Cardiac muscle cell (in vitro differentiated cells and primary cell): ENCODE measurements at places on chromosomes 2 and 18.
A peak's percentile ranks its signal among the peaks of the same experiment; 100 is the strongest.

DNA sequence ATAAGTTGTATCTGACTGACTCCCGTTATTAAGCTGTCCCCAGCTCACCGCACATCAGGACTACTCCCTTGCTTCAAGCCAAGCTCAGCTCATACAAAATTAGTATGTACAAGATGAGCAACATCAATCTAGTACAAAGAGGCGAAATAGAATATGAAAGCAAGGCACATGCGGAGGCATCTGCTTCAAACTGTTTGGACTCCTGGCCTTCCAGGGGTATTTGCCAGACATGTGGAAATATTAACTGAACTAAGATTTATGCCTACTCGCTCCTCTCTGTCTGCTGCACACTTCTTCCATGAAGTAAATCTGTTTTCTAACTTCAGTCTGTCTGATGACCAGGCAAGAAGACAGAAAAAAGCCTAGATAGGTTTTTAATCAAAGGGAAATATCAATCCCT is 499.8 kb downstream of the PID1 start:
- DNase-seq, result no peak

DNA sequence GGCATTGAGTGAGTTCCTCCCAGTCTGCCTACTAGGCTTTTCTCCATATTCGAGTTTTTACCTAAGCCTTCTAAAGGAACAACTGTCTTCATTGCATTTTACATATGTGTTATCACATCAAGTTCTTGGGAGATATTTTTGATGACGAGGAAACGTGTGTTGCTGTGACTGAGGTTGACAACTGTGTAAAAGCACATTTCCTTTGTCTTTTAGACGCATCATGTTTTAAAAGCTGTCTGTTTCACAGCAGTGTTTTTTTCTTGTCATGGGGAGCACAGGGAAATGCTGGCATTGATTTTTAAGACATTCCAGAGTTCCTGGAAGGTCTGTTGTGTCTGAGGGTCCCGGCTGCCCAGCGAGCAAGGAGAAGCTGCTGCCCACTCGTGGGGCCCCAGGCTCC is 381.8 kb downstream of the DCDC2C start:
- DNase-seq, result no peak

DNA sequence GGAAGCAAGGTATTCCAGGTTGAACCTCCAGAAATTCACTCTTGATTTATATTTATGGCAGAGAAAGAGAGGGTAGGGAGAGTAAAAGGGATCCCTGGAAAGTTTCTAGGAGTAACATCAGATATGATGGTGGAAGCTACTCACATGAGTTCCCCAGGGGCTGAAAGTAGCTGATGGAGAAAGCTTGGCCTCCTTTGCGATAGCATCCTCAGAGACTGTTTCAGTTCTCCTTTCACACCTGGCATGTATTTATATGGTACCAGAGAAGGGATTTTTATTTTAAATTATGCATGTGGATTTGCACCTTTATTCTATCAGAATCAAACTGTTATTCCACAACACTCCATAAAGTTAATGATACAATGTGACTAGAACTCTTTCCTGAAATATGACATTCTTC is 126.3 kb upstream of the OSR1 start:
- DNase-seq, result no peak

- DNase-seq, result no peak
Measured at GRCh38 chr2:98759338-98759737, 28.4 kb upstream of the MGAT4A start.

- no peak for DNase-seq
Measured at GRCh38 chr18:75110846-75111415, 98.0 kb downstream of the PTGR3 start.

DNA sequence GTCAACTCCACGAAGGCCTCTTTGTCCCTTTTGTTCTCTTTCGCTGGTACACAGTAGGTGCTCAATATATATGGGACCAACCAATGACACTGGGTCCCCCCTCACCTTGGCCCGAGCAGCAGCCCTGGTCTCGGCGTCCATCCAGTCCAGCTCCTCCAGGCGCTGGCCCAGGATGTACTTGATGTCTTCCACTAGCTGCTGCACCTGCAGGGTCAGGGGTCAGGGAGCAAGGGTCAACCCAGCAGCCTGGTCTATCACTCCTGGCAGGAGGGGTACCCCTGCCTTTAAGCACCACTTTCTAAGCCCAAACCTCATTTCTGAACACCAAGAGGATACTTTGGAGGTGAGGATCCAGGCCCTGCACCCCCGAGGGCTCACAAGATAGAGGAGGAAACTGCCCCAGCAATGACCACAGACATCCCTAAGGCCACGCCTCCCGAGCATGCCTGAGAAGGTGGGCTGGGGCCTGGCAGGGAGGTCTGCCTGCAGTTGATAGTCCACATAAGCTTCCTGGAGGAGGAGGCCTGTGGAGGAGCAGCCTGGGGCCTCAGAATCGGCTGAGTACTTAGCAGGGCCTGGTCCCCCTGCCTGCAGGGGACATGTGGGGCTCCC is 4.2 kb downstream of the ECEL1 start:
- DNase-seq, result no peak

DNA sequence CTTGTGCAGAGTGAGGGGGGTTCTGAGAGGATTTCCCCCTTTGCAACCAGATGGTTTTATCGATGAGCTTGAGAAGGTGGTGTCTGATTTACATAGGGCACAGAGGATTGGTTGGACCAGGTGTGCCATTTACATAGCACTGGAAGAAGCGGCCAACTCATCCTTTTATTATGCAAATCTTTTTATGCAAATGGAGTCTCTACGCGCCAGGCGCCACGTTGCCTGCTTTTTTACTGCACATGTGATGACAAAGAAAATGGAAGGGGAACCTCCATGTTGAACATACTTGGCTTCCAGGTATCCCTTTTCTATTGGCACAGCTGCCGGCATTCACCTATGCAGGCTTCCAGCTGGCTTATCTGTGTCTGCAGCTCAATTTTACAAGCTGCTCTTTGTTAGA is 18.4 kb upstream of the TXNL4A start:
- no peak for DNase-seq

GRCh38 chr2:106137731-106138521 is 56.2 kb downstream of the UXS1 start:
- no peak for DNase-seq

GRCh38 chr2:56268856-56269255 is 85.1 kb downstream of the CCDC85A start:
- DNase-seq, result no peak

GRCh38 chr2:63012541-63012940 is 38.1 kb upstream of the OTX1 start:
- DNase-seq, result no peak

- no peak for DNase-seq
Measured at GRCh38 chr18:10304853-10305252, 149.6 kb upstream of the APCDD1 start.

DNA sequence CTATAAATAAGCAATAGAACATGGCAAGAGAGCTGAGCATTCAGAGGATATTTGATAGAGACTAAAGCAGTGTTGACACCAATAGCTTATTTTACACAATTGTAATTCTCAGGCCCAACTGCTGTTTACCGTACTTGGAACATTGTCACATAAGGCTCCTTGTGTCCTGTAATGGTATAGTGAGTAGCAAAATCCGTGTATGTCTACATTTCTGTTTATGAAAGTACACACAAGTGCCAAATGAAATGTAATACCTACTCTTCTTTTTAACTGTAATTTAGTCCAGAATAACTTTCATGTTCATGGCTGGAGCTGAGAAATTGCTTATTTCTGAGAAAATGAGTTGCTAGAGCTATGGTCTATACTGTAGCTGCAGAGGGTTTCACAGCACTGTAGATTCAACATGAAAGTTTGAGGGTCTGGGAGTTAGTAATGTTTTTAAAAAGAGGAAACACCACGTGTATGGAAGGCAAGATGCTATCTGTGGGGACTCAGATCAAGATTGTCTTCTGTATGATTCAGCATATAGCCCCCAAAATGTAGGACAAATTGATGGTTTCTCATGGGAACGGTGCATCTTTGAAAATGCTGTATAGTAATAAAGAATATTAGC is 110.2 kb upstream of the NOSTRIN start:
- DNase-seq, result no peak

- peak; percentile 42 for DNase-seq
Measured at GRCh38 chr18:55585920-55586561, 2.0 kb downstream of the TCF4 start.

- DNase-seq, result peak; percentile 80
Measured at GRCh38 chr2:1744446-1745170, at the start of gene PXDN. Gene PXDN, minus strand, starts transcription at chr2:1744515. Its CDS starts 60 bp downstream, at chr2:1744455.

DNA sequence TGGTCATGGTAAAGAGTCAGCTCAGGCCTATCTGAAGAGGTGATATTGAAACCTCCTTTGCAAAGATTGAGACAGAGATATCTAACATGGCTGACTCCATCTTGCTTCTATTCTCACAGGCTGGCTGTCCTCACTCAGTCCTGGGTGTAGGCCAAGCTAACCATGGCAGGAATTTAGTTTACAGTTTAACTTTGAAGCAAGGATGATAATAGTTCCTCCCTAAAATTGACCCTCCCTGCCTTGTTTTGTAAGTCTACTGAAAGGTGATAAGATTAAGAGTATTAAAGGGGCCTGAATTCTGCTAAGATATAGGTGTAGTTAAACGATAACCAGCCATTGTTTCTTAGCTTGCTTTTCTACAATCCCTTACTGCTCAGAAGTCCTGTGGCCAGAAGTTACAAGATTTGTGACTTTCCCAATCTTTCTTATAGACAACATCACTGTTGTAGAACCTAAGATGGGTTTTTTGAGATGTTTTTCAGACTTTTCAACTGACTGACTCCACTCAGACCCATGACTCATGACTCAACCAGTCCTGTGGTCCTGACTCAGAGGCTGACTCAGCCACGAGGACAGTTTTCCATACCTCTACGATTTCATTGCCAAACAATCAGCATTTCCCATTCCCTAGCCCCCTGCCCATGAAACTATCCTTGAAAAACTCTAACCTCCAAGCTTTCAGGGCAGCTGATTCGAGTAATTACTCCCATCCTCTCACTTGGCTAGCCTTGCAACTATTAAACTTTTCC is 195.7 kb upstream of the SESTD1 start:
- DNase-seq, result no peak

GRCh38 chr2:226971084-226971483 is 135.2 kb downstream of the RHBDD1 start:
- DNase-seq, result no peak

GRCh38 chr2:231907765-231908164 is 18.4 kb downstream of the NPPC start:
- DNase-seq, result no peak

GRCh38 chr2:152582081-152582480 is 135.2 kb downstream of the PRPF40A start:
- DNase-seq, result no peak

DNA sequence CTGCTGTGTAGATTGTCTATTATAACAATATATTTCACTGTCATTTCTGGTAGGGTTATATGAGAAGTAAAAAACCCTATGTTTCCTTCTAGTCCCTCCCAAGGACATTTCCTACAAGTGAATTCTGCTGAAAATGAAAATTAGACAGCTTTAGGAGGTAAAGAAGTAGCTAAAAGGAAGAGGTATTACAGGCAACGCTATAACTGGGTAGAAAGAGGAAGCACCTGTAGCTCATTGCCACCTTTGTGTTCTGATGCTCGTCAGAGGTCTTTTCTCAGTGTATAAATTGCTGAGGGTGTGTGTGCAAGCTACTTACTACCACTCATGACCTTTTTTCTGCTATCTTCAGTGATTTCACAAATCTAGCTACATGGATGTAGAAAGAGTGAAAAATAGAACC is 1.4 kb downstream of the DNAJC10 start:
- DNase-seq, result no peak

DNA sequence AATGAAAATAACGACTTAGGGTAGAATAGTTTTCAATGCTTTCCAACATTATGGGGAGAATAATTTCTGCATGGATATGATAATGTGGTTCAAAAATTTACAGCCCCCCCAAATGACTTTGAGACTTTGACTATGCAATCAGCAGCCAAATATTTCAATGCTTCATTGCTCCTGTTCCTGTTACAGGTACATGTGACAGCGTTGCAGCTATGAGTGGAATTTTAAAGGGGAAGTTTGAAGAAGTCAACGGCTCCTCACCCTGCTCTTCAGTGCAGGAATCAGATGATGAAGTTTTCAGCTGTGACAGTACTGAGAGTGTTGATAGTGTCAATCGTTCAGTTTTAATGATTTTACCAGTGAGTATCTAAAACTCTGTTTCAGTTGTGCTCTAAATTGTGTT is 25.1 kb downstream of the CSRNP3 start:
- no peak for DNase-seq

DNA sequence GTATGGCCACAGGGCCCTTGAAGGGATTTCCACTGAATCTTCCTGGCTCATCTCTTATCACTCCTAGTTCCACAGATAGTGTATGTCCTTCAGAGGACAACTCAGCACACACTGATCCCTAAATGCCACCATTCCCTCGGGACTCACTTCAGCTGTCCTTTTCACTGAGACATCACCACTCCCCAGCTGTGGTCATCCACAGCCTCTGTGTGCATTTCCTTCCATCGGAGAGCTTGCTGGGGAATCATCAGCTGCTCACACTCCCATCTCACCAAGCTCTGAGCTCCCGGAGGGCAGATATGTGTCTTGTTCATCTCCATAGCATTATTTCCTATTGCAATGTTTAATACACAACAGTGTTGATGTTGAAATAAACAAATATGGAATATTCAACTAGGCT is 759.5 kb downstream of the RNF144A start:
- DNase-seq, result no peak

DNA sequence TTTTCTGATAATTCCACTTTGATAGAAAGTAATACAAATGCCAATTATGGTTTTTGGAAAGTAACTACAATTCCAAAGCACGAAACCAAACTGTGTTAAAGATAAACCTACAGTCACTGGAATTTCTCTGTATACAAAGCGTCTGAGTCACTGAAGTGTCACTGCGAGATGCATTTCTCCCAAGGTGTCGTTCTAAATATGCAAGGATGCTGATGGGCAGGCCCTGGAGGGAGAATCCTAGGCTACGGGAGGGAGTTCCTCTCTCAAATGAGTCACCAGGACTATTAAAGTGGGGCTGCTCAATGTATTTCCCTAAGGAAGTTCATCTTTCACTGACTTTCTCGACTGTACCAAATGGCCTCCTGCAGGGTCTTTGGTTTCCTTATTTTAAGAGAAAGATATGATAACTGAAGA is 163.8 kb upstream of the STK17B start:
- no peak for DNase-seq

- DNase-seq, result peak; percentile 13
Measured at GRCh38 chr18:36534154-36534688, 236.7 kb downstream of the FHOD3 start.

- no peak for DNase-seq
Measured at GRCh38 chr18:62841405-62841804, 126.1 kb downstream of the PHLPP1 start.

DNA sequence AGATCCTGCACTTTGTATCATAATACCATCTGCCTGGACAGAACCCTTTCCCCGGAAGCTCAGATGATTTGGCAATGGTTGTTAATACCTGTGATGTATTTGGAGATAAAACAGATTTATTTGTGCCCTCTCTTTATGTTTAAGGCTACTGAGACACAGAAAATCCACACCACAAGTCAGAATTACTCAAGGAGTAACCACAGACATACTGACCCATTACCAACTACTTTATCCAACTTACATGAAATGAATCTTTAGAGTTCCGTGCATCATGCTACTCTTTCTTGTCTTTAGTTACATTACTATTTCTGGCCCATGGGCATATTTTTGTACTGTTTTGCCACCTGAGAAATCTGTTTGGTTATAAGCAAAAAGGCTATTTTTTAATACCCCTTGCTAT is 384.0 kb downstream of the STK39 start:
- no peak for DNase-seq

GRCh38 chr2:95372216-95372829 is 30.2 kb upstream of the FAHD2A start:
- DNase-seq, result no peak

- DNase-seq, result no peak
Measured at GRCh38 chr2:73297586-73297985, 4.2 kb upstream of the EGR4 start.

GRCh38 chr2:82650038-82650437 is 1809.0 kb downstream of the SUCLG1 start:
- DNase-seq, result no peak
